ENCODE measurements at places on chromosomes 1 and 21. TPM values are rescaled to one million over a fixed set of nuclear protein-coding genes. Genes with fewer than 3 reads are reported as not detected.

The RGS4 gene
- 9.5 TPM for total RNA-seq

The TLR5 gene
- 3.3 TPM for total RNA-seq

The UFC1 gene
- 55.3 TPM for total RNA-seq

The SYTL1 gene
- total RNA-seq = 0.36 TPM

The LY9 gene
- total RNA-seq = not detected

The CD101 gene
- 1.6 TPM for total RNA-seq

The GSTM5 gene
- 10.6 TPM for total RNA-seq

The BEST4 gene
- 0.27 TPM for total RNA-seq

The MTARC1 gene
- total RNA-seq = 11.3 TPM

GRCh38 chr1:243179720-243180119, 75.4 kb downstream of the CEP170 start:
- no peak for DNase-seq

GRCh38 chr1:188027613-188028012, 1198.9 kb downstream of the PLA2G4A start:
- no peak for DNase-seq

DNA sequence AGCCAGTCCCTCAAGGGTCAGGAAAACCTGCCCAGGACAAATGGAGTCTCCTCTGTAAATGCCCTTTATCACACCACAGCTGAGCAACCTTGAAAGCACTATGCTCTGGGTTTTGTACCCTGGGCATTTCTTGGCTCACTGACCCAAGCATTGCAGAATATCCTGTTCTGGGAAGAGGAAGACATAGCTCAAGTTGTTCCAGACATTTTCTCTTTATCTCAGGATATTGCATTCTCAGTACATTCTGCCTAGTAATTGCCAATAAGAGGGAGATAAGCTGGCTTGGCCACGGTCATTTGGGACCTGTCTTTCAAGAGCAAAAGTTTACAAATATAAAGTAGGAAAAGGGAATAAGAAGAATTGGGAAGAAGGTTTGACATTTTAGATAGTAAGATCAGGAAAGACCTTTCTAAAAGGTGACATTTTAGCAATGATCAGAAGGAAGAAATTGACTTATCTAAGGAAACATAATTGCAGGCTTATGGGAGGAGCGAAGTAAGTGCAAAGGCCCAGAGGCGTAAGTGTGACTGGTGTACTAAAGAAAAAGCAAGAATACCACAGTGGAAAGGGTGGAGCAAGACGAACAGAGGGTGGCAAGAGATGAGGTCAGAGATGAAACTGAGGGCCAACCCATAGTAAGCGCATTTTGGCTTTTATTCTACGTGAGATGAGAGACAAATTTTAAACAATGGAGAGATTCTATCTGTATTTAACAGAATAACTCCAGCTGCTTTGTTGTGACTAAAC, 394.0 kb upstream of the CXADR start:
- DNase-seq = no peak

GRCh38 chr21:31670070-31670469, 10.6 kb downstream of the SOD1 start:
- DNase-seq = no peak

DNA sequence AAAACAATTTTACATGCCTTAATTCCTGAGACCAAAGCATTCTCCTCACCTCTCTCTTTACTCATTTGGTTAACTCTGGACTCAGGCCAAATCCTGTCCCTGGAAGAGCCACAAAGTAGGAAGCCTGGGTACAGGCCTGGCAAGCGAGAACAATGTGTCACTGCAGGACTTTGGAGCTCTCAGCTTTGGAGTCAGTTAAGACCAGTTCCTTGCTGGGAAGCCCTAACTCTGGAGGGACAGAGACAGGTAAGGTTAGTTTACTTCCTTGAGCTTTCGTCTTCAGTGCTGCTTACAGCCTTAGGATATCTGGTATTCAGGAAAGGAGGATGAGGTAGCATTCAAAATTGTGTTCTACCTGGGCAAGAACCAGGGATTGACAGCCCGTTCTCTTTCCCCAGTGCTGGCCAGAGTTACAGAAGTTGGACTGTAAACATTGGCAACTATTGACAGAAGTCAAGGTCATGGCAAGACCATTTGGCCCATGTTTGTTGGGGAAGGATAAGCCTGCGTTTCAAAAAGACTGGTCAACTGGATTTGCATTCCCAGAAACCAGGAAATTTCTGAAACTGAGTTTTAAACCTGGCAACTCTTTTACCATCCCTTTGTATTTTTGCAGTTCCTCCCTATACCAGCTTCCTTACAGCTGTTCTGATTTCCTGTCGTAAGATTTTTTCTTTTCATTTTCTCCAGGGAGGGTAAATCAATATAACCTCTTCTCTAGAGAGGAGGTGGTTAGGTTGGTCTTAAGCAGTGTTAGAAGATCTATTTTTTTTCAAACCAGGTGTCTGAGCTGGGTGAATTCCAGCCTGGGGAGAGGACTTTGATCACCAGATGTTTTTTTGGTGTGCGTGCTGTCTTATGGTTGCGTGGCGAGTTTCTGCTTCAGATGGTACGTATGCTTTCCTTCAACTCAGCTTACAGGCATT, at the start of gene C4BPB:
Gene C4BPB, plus strand, starts transcription at position 160 of the 926 bp plus-strand sequence. Its CDS starts 672 bp downstream, at position 832.
- no peak for DNase-seq

DNA sequence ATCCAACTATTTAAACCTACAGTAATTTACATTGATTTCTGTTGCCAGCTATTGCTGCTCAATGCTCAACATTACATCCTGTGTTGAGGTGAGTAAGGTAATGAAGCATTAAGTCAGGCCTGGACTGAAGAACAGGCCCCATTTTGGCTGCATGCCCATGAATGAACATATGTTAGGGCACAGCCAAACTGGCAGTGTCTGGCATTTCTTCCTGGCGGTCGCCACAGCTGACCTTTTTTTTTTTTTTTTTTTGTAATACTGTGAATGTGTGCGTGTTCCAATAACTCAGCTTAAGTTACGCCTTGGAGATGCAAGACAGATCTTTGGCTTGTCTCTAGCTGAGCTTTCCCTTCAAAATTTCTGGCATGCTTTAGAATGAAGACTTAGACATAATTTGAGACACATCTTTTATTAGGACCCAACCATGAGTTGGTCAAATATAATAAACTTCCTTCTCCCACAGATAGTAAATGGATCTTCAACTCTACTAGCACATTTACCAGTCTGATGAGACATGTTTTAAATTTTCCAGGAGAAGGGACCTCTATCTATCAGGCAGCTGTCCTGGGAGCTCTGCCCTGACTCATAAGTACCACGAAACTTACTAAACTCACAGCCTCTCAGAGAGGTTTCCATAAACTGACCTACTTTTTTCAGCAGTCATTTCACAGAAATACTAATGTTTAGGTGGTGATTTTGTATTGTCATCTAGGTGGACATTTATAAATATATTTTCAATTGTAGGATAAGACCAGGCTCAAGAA, 341.1 kb upstream of the RUNX1 start:
- peak; percentile 74 for DNase-seq

- DNase-seq = no peak
These were observed 50.2 kb downstream of the RABGAP1L start for GRCh38 chr1:174209347-174210187.

GRCh38 chr1:94522304-94522703, 19.3 kb downstream of the F3 start:
- DNase-seq = no peak

DNA sequence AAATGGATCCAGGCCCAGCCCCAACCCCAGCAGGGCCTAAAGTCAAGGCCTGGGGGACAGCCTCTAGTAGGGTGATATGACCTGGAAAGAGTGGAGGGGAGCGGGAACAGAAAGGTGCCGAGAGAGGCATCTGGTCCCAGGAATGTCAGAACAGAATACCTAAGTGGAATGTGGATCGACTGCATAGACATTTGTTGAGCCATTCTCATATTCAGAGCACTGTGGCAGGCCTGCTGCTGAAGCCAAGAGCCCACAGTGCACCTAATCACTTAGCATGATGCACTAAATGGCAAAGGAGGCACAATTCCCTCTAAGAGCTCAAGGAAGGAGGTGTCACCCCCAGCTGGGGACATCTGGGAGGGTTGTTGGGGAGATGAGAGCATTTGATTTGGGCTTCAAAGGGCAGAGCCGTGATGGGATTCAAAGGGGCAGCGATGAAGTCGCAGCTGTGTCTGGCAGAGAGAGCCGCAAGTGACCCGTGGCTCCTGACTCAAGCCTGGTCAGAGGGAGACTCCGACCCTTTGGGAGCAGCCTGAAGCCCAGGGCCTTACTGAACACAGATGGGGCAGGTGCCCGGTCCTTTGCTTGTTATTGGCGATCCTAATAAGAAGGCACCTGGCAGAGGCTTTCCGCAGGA, 8.6 kb upstream of the PKP1 start:
- DNase-seq = peak; percentile 55

GRCh38 chr1:205598841-205599668, 32.8 kb downstream of the ELK4 start:
- peak; percentile 71 for DNase-seq

- no peak for DNase-seq
These were observed 69.8 kb upstream of the PGBD5 start for GRCh38 chr1:230495891-230496385.

- no peak for DNase-seq
These were observed 28.9 kb downstream of the FMO3 start for GRCh38 chr1:171119648-171120047.

DNA sequence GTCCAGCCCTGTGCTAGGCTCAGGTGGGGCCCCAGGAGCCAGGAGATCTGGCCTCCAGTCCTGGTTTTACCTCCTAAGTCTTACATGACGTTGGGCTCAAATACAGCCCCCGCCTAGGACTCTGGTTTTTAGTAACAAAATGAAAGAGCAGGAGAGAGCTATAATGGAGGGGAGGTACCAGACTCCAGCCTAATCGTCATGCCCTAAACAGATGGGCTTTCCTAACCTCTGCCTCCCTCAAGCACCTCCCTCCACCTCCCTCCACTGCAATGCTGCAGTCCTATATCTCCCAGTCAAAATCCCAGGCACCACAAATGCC, 28.6 kb downstream of the TTC39A start:
- DNase-seq = no peak

GRCh38 chr1:101371259-101371658, 134.4 kb downstream of the S1PR1 start:
- DNase-seq = peak; percentile 17

All from cerebellum (tissue), 4 donors.